ENCODE measurements at places on chromosomes 12 and 14.
A peak's percentile ranks its signal among the peaks of the same experiment; 100 is the strongest.

DNA sequence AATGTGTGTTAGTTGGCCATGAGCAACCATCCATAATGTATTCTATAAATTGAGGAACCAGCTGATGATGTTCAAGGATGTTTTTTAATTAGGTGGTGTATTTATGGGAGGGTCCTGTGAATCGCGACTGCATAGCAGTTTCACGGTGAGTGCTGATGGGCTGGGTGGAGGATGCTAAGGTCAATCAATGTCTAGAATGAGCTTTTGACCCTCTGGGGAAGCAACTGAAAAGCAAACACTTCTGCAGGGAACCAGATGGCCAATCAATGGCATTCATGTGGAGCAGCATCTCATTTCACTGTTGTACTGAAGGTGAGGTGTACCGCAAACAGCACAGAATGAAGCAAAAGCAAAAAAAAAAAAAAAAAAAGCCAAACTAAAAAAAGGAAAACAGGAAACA is 676.1 kb upstream of the TMEM132C start:
- DNase-seq: no peak

DNA sequence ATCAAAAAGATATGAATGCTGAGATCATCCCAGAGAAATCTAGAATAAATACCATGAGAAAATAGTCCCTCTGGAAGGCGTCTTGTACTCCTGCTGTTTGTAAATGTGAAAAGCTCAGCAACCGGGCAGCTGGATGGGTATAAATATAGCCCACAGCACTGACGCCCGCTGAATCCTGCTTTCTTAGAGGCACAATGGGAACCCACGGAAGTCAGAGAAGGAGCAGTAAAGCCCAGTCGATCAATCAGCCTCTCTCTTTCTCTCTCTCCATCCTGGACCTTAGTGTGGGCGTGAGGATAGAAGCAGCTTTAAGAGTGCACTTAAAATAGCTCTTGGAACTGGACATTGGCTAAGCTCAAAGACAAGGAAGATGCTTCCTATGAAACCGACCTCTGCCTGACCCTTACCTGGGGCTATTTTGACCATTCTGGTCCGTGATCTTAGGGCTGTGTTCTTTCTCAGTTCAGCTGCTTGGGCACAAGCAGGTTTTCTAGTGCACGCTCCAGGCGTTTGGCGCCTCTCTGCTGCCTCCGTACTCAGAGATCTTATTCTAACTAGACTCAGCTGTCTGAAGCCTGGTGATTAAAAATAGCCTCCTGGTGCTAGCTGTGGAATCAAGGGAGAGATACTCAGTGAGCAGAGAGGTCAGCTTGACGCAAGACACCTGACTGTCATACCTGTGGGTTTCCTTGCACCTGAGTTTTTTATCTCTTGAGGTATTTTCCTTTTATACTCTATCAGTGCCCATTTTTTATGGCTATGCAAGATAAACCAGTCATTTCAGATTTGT is 144.6 kb downstream of the ETV6 start:
- DNase-seq: no peak

GRCh38 chr14:100332797-100333196 is 9.7 kb downstream of the SLC25A47 start:
- DNase-seq: no peak

DNA sequence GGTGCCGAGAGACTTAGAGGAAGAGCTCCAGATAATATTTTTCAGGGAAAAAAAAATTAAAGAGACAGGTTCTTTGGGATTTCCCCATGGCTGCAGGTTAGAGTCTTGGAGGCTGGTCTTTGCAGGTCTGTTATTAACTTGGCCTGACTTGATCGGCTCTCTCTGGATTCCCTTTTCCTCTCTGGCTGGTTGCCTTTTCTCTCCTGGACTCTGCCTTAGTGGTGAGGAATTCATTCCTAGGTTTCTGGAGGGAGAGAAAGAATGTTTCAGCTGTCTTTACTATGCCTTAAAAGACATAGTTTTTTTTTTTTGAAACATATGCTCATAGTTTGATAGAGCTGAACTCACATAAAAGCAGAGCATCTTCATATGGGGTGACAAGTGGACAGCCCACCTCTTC is 336.3 kb downstream of the BMP4 start:
- DNase-seq: peak; percentile 10

GRCh38 chr12:127162902-127163301 is 1104.1 kb upstream of the TMEM132C start:
- peak; percentile 77 for DNase-seq

GRCh38 chr12:114767906-114768722 is 84.1 kb upstream of the TBX3 start:
- no peak for DNase-seq

- peak; percentile 19 for DNase-seq
Measured at GRCh38 chr12:108457734-108458361, 57.2 kb upstream of the FICD start.

GRCh38 chr14:93262446-93262845 is 55.4 kb downstream of the UBR7 start:
- DNase-seq: no peak

DNA sequence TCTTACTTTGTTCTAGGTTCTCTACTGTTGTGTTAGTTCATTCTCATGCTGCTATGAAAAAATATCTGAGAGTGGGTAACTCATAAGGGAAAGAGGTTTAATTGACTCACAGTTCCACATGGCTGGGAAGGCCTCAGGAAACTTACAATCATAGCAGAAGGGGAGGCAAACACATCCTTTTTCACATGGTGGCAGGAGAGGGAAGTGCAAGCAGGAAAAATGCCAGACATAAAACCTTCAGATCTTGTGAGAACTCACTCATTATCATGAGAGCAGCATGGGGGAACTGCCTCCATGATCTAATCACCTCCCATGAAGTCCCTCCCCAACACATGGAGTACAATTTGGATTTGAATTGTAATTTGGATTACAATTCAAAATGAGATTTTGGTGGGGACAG is 69.6 kb downstream of the MGST1 start:
- no peak for DNase-seq

DNA sequence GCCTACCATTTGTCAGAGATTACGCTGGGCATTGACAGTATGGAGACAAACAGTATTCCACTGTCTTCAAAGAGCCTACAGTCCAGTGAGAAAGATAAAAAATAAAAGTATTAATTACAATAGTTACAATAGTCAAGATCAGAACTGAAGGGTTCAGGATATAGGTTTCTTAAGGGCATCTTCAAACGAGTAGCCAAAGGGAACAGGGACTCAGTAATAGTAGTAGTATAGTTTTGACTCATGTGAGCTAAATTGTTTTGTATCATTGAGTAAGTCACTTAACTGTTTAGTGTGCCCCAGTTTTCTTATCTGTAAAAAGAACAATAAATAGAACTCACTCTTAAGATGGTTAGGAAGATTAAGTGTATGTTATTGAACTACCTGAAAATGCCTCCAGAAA is 123.6 kb downstream of the METTL25 start:
- DNase-seq: no peak

DNA sequence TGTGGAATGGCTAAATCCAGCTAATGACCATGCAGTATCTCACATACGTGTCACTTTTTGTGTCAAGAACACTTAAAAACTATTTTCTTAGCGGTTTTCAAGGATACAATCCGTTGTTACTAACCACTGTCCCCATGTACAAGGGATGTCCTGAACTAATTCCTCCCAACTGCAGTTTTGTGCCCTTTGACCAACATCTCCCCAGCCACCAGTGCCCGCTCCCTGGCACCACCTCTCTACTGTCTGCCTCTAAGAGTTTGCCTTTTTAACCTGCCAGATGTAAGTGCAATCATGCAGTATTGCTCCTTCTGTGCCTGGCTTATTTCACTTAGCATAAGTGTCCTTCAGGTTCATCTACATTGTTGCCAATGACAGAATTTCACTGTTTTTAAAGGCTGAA is 315.7 kb downstream of the TMEM121 start:
- no peak for DNase-seq

DNA sequence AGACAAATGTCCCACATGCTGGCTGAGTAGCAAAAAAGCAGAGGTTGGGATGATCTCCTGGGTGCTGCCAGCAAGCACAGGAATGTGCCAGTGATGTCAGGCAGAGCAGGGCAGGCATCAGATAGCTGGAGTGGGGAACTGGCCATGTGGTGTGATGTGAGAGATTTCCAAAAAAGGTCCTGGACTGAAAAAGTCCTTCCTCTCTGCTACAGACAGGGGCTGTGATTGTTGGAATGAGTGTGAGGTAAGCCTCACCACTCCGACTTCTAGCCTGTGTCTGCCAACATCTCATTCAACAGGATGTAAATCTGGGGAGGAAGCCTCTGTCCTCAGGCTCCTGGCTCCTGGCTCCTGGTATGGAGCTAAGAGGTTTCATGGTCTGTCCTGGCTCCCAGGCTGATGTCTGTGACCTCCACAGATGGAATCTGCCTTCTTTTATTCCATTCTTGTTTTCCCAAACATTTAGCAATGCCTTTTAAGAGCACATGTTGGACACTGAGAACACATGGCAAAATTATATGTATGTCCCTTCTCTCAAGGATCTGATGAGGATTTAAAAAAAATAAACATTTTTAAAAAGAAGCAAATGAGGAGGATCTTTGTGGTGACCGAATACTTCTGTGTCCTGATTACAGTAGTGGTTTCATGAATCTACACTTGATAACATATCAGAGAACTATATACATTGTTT is 50.1 kb upstream of the STK38L start:
- DNase-seq: peak; percentile 71

GRCh38 chr12:62865065-62865464 is 69.9 kb downstream of the PPM1H start:
- DNase-seq: peak; percentile 43

- peak; percentile 75 for DNase-seq
Measured at GRCh38 chr12:108734200-108734906, 3.0 kb upstream of the CORO1C start.

DNA sequence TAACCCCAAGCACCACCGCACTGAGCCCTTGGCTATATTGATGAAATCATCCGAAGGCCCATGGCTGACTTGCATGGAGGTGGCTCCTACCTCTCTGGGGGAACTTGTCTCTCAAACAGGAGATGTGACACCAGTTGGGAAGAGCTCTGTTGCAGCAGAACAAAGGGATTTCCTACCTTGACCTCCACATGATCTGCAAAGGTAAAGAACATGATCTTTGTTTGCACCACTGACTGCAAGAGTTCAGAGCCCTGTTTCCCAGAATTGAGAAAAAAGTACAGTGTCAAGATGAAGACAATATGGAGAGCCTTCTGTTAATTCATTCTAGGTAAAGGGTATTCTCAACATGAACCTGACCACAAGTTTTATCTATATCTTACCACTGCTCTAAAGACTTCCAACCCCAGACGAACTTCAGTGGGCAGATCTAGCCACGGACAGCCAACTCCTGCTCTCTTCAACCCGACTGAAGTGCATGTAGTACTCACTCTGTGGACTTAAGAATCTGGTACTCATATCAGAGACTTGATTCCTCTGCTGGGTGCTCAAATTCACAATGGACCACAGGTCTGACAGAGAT is 32.1 kb downstream of the ZFYVE26 start:
- no peak for DNase-seq

GRCh38 chr12:67026487-67027246 is 242.5 kb upstream of the CAND1 start:
- DNase-seq: no peak

DNA sequence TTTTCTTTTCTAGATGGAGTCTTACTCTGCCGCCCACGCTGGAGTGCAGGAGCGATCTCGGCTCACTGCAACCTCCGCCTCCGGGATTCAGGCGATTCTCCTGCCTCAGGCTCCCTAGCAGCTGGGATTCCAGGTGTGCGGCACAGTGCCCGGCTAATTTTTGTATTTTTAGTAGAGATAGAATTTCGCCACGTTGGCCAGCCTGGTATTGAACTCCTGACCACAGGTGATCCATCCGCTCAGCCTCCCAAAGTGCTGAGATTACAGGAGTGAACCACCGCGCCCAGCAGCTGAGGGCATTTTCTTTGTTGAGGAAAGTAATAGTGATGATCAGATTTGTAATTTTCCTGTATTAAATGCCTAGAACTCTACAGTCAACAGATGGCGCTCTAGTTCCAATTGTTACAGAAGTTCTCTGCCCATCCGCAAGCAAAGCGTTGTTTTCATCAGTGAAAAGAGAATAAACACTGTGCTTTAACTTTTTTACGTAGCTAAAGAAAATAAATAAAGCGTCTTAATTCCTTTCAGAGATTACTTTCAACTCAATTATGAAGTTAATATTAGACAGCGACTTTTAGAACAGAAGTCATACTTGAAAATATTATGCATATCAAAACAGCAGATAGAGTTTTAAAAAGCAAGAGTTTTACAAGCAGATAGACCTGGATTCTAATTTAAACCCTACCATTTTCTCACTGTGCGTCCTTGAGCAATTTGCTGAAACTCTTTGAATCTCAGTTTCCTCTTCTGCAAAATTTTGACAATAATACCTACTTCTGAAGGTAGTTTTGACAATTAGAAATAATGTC is 335.1 kb downstream of the DUSP6 start:
- peak; percentile 65 for DNase-seq

GRCh38 chr14:45034730-45035129 is 49.2 kb upstream of the PRPF39 start:
- DNase-seq: no peak

DNA sequence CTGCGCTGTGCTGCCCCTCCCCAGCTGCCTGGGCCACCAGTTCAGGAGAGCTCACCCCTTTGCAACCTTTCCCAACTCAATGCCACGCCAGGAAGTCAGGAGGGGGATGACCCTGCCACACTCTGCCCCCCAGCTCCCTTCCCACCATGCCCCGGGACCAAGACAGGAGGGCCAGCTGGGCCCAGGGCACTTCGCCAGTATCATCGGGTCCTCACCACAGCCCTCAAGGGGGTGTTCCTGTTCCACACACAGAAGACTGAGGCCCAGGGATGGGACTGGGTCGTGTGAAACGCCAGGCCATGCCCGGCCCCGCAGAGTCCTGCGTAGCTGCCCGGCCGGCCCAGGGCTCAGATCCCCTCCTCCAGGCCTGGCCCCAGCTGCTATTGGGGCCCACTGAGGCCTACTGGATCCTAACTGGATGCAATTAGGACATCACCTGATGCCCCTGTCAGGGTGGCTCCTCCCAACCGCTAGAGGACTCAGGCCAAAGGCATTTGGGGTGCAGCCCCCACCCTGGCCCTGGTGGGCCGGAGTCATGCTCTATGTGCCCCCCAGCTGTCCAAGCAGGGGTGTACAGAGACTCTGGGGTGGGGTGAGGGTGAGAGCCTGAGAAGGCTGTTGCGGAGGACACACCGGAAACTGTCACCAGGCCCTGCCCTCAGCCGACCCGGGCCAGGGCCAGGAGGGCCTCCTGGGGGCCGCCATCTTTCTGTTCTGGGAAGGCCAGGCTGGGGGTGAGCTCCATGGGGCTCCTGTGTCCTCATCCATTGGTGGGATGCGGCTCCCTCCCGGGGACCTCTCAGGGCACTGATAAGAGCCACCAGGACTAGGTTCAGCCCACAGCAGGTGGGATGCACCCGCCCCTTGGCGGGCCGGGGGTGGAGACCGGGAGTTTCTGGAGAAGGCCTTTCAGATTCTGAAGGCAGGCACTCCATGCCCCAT is 29.3 kb upstream of the ANKRD9 start:
- no peak for DNase-seq

- no peak for DNase-seq
Measured at GRCh38 chr14:39499514-39499913, 67.3 kb upstream of the FBXO33 start.

GRCh38 chr12:75954041-75954440 is 77.5 kb downstream of the PHLDA1 start:
- peak; percentile 95 for DNase-seq
